ENCODE measurements at places on chromosomes 4 and X.

- no peak for DNase-seq
These were observed 45.5 kb downstream of the NFKB1 start for GRCh38 chr4:102546635-102547034.

DNA sequence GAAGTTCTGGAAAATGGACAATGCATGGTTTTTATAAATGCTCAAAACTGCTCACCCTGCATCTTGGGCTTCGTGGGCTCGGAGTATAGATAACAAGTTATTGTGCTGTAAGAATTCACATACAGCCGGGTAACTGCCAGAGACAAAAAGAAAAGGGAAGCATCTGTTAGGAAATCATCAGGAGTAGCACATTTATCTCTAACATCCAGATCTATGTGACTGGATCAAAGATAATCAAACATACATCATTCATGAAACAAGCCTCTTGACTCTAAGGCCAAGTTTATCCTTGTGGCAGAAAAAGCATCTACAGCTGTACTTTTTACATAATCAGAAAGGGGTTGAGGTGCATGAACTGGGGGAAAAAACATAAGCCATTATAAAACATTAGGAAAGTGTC is 264.2 kb downstream of the PPP3CA start:
- no peak for DNase-seq

DNA sequence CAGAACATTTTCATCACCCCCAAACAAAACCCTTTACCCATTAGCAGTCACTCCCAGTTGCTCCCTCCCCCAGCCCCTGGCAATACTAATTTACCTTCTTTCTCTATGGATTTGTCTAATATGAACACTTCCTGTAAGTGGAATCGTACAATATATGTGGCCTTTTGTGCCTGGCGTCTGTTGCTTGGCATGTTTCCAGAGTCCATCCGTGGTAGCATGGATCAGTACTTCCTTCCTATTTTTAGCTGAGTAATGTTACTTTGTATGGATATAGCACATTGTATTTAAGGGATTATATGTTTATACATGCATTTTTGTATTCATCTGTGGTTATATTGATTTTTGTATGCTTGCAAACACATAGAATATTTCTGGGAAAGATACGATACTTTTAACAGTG is 48.2 kb downstream of the PPEF1 start:
- no peak for DNase-seq

DNA sequence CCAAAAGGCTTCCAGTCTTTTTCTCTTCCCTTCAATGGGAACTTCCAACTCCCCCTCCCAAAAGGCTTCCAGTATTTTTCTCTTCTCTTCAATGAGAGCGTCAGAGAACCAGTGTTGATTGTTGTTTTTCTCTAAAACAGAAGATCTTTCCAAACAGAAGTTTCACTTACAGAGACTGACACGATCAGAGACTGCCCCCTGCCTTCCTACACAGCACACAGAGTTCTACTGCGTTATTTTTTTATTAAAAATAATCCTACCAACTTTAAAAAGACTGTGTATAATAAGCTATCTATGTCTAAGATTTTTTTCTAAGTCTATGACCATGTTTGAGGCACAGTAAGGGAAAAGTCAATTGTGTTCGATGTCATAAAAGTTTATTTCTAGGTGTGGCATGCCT is 3.5 kb upstream of the HTR2C start:
- no peak for DNase-seq

Data from RCC 7860 (cell line).